BJ (cell line): ENCODE measurements at places on chromosomes 2 and 18. TPM values are rescaled to one million over a fixed set of nuclear protein-coding genes. Genes with fewer than 3 reads are reported as not detected.

Gene NEUROD1
- polyA plus RNA-seq: not detected in 2 replicates

- DNase-seq: no peak
Measured at GRCh38 chr18:46190667-46191066, 86.5 kb downstream of the HAUS1 start.

DNA sequence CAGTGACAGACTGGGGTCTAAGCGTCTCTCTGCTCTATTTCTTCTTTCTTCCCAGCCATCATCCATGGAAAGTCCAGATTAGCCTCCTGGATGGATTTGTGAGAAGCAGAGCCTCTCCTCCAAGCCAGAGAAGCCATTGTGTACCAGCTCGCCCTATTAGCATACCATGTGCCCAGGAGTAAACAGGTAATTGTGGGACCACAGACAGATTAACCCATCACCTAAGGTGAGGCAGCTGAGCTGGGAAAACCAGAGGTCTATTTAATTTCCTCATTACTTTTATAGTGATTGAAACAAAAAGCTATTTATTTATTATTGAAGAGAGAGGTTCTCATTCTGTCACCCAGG lies 54.7 kb upstream of the NT5C1B start:
- DNase-seq: no peak

DNA sequence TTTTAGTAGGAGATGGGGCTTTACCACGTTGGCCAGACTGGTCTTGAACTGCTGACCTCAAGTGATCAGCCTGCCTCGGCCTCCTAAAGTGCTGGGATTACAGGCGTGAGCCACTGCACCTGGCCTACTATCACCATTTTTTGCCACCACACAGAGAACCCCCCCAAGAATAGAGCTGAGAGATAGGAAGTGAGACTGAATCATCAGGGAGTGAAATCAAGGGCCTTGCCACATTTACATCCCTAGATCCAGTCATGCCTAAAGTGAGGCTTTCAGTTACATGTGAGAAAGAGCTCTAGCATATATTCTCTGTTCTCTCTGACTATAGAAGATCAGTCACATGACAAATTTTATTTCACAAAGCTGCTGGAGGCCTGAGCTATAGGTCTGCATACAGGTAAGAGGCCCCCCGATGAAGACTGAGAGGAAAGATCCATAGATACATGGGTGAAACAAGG lies 28.0 kb upstream of the KCMF1 start:
- no peak for DNase-seq

GRCh38 chr2:178008636-178009289 lies 63.8 kb downstream of the PDE11A start:
- no peak for DNase-seq
